ENCODE measurements at places on chromosomes 5 and 9.
A peak's percentile ranks its signal among the peaks of the same experiment; 100 is the strongest.

- DNase-seq = no peak
Measured at GRCh38 chr9:128771094-128771721, 519 bp downstream of the ZER1 start.

DNA sequence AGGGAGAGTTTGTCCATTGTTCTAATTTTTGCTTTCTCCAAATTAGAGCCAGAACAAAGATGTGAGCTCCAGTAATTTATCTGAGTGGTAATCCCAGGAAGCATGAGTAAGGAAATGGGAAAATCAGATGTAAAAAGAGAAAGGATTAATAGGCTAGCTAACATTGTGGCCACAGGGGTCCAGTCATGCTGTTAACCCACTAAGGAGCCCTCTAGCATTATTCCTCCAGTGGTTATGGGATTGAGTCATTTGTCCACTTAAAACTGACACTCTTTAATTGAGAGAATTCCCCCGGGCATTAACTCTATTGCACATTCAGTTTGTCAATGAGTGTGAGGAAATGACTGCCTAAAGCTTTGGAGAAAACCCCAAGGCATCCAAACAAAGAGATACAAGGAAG is 700.3 kb upstream of the TYRP1 start:
- DNase-seq = no peak

DNA sequence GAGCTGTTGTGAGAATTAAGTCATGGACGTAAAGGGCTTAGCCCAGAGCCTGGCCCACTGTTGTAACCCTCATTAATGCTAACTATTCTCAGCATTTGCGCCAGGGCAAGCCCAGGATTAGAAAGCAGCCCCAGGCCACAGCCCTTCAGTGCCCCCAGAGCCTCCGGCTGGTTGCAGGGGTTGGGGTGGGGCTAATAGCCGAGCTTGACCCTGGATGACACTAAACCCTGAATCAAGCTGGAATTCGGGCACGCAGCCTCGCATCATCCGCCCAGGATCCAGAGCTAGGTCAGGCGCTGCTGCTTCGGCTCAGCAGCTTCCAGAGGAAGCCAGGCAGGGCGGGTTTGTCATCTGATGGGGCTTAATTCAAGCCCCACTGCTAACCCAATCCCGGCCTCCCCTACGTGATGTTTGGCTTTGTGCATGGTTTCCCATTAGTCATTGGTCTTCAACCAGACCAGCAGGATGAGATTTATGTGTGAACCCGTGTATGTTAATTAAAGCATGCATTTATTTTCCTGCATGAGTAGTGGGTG is 1.2 kb upstream of the MEGF9 start:
- DNase-seq = peak; percentile 14

DNA sequence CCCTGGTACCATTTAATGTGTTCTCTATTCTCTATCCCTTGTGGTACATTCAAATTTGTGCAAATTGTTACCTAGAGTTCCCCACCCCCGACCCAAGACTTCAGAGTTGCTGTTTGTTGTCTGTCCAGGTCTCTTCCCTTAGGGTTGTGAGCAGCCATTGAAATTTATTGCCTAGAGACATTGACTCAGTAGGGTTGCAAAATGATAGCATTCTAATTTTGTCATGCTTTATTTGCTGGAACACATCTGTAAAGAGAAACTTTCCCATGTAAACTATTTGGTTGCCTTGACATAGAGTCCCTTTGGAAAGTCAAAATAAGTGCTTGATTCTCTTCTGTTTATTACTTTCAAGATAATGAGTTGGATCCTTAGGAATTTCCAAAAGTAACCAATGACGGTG is 91.7 kb upstream of the KLF9 start:
- DNase-seq = no peak

DNA sequence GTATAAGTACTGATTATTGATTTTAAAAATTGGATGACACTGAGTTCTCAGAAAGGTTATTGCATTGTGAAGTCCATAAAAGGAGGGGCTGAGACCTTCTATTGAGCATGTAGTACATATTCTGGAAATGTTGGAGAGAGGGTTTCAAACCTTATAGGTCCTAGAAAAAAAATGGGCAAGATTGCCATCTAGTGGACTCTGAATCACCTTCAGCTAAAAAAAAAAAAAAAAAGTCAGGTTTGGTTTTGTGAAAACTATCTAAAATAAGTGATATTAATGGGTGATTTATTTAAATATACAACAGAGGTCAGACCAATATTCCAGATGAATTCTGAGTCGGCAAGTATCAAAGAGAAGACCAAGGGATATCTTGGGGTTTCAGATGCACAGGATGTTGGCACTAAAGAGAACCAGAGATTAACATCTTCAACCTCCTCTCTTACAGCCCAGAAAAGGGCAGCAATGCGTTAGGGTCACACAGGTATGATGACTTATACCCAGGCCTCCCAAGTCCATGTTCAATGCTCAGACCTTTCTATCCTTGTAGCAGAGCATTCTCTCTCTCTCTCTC is 109.8 kb upstream of the NMUR2 start:
- no peak for DNase-seq

- no peak for DNase-seq
Measured at GRCh38 chr9:36902861-36903524, 131.1 kb downstream of the PAX5 start.

GRCh38 chr9:106479679-106480078 is 383.3 kb upstream of the ZNF462 start:
- no peak for DNase-seq

GRCh38 chr9:2274762-2275161 is 259.6 kb downstream of the SMARCA2 start:
- no peak for DNase-seq

GRCh38 chr5:44809215-44809955 is 638 bp downstream of the MRPS30 start:
- DNase-seq = no peak

- DNase-seq = no peak
Measured at GRCh38 chr9:110545705-110546104, 33.8 kb downstream of the SVEP1 start.

DNA sequence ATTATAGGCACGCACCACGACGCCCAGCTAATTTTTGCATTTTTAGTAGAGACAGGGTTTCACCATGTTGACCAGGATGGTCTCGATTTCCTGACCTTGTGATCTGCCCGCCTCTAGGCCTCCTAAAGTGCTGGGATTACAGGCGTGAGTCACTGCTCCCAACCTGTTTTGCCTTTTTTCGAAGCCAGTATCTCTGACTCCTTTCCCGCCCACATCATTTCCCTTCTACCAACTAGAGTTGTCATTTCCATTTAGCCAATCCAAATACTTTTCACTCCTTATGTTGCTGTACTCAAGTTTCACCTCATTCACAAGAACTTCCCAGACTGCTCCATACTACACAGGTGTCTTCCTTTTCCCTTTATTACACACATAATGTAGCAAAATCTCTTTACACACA is 502.6 kb upstream of the CDH6 start:
- DNase-seq = no peak

- DNase-seq = no peak
Measured at GRCh38 chr5:122713041-122713440, 61.8 kb upstream of the SNX2 start.

GRCh38 chr9:130244548-130245165 is 20.9 kb upstream of the HMCN2 start:
- DNase-seq = no peak

DNA sequence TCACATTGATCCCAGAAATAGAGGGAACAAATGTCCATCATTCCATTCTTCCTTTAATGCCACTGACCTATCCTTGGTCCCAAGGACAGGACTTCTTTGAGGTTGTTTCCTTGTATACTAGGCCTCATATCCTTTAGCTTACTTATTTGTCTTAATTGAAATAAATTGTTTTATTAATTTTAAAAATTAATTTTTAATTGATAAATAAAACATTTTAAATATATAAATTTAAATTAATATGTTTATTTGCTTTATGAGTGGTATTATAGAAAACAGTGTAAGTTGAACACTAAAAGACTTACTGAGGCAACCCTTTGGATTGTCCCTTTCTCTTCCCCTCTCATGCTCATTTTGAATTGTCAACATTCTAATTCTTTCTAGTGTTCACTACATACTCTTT is 556.9 kb upstream of the NUDT12 start:
- no peak for DNase-seq

DNA sequence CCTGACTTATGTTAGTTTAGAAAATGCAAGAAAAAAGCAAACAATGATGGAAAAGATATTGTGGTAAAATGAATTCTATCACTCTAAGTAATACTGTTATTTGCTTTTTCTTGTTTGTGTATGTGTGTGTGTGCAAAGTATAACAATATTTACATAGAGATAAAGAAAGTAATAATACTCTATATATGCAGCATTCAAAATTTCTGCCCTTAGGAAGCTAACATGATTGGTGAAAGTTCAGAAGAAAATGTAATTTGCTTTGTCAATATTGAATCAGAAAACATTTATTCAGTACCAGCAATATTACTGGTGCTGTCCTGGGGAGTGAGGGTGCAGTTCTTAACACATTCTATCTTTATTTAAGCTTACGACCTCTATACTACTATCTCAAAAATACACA is 12.9 kb upstream of the PRDM9 start:
- no peak for DNase-seq

DNA sequence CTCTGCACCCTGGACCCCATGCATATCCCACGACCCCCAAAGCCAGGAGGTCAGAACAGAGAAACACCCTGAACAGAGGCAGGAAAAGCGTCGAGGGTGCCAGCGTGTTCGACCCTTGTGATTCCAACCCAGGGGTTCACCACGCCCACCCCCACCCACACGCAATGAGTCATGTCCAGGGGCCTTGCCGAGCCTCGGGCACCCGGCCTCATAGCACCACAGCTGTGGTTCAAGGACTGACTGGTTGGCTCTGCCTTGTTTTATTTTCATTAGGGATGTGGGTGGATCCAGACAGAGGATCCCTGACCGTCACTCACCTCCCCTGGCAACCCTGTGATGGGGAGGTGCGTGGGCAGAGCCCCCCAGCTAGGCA is 9.5 kb upstream of the QSOX2 start:
- no peak for DNase-seq

- DNase-seq = no peak
Measured at GRCh38 chr5:170569101-170569500, 65.3 kb downstream of the KCNIP1 start.

GRCh38 chr9:113574441-113575262 is 111.1 kb downstream of the RGS3 start:
- no peak for DNase-seq

DNA sequence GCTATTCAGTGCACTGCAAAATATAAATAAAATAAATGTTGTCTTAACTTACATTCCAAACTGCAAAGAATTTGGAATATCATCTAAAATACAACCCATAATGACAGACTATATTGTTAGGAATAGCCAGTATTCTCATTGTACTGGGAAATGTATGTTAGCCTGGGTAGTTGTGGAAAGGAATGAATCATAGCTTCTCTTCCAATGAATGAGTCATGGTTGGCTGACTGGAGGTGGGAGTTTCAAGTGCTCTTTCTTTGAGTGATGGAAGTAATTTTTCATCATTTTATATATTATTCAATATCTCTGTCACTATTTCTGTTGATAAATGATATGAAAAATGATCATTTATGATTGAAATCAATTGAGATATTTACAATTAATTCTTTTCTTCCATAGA is 158.6 kb upstream of the ARRDC3 start:
- DNase-seq = no peak

GRCh38 chr5:172171118-172171517 is 16.9 kb downstream of the STK10 start:
- no peak for DNase-seq

- no peak for DNase-seq
Measured at GRCh38 chr5:78779771-78780616, 131.4 kb upstream of the LHFPL2 start.

DNA sequence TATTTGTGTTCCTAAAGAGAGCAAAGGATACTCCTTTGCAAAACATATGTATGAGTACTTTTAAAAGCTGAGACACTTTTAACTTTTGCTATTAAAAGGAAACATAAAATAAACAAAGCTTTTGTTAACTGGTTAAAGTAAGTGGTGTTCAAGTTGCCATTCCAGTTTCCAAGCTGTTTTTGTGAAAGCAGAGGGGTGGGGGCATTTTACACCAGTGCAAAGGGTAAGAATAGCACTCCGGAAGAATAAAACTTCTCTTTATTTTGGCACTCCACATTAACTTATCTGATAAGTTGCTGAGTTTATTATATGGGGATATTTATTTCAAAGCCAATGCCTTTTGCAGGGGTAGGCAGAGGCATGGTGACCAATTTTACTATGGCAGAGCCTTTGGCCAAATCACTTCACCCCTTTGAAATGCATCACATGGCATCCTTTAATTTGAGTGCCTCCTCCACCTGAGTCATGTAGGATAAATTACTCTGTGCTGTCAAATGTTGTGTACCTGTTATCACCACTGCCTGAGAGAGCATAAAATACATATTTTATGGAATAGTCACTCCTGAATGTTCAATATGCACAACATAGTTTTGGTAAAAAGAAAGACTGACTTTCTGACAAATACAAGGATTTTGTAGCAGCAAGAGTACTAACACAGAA is 62.9 kb downstream of the MLLT3 start:
- no peak for DNase-seq

- no peak for DNase-seq
Measured at GRCh38 chr5:110623874-110624273, 102.6 kb downstream of the TMEM232 start.

DNA sequence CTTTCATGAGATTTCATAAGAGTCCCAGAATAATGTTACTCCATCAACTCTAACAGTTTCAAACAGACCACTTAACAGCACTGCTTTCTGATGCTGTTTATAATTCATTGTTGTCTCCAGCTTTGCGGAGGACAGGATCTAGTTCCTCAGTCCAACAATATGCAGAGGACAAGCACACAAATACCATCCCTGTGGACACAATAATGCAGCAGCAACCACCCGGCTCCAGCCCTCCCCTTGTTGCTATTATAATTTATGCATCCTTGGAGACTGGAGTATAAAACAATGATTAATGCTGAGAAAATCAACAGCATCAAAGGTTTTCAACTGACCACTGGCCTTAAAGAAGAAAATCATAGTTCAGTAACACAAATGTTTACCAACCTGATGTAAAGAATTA is 108.3 kb downstream of the DENND1A start:
- no peak for DNase-seq

DNA sequence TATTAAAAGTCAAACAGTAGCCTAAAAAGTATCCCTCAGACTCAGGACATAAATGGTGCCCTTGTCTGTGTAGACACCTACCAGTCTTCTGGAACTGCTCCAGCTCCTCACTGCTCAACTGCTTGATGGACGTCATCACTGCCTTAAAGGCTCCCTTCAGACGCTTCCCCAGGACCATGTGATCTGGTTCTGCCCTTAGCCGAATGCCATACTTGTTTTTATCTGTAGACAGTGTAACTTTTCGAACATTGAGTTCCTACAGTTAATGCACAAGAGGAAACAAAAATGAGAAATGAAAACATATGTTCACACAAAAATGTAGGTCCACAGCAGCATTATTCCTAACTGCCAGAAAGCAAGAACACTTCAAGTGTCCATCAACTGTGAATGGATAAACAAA is 46.2 kb downstream of the IARS1 start:
- no peak for DNase-seq

- DNase-seq = no peak
Measured at GRCh38 chr5:154465169-154465568, 12.9 kb downstream of the HAND1 start.

DNA sequence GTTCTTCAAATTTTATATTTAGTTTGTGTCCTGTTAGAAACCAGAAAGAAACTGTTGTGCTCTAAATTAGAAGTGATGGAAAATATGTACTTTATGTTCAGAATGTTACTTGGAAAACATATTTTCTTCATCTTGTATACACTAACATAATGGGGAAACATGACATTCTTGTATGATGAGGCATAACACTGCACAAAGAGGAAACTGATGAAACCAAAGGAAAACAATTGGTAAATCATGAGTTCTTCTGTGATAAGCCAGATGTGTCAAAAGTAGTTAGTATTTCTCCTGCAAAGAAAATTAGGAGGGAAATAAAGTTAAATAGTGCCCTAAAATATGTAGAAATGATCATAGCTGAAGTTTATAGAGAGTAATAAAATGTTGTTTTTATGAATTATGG is 111.1 kb upstream of the FBN2 start:
- no peak for DNase-seq
